ENCODE measurements at places on chromosomes 16 and 17.

DNA sequence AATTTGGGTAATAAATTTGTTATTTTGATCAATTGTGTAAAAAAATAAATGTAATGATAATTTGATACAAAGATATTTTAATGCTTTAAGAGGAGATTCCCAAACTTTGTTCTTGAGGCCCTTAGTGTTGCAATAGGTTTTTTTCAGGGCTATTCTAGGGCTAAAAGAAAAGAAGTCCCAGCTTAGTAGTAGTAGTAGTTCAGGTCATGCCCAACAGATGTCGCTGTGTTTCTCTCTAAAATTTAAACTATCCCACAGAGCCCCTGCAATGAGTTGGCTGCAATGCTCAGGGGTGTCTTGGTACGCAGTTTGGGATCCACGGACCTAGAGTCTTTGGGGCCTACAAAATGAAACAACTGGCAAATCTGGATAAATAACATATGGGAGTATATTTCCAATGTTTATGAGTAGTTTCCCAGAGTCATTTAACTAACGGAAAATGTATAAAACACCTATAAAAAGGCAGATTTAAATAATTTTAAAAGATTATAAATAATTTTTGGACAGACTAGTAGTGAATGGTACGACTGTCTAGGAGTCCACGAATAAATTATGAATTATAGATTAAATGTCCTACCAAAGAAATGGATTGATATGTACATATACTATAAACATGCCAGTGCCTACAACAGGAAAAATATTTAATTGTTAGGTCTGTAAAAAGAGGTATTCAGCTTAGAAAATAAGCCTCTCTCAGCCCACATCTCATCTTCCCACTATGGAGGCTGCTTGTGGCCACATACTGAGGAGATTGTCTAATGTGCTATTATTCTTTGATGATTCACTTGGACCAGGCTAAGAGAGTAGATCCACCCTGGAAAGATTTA is 228.5 kb upstream of the PMFBP1 start:
- peak; percentile 32 for DNase-seq

- DNase-seq: no peak
Observed at GRCh38 chr16:58280846-58281301, 14.0 kb downstream of the PRSS54 start.

DNA sequence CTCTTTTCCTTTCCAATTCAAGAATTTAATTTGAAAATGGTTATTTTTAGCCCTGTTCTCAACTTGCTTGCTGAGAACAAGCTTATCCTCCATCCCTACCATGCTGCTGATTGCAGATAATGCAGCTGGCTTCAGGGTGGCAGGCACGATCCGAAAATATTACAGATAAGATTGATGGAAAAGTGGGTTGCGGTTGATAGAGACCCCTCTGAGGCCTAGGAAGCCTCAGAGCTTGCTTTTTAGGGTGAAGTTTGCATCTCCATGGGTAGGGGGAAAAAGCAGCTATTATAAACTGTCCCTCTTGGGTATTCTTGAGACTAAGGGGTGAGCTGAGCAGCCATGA is 116.5 kb upstream of the GOT2 start:
- no peak for DNase-seq

DNA sequence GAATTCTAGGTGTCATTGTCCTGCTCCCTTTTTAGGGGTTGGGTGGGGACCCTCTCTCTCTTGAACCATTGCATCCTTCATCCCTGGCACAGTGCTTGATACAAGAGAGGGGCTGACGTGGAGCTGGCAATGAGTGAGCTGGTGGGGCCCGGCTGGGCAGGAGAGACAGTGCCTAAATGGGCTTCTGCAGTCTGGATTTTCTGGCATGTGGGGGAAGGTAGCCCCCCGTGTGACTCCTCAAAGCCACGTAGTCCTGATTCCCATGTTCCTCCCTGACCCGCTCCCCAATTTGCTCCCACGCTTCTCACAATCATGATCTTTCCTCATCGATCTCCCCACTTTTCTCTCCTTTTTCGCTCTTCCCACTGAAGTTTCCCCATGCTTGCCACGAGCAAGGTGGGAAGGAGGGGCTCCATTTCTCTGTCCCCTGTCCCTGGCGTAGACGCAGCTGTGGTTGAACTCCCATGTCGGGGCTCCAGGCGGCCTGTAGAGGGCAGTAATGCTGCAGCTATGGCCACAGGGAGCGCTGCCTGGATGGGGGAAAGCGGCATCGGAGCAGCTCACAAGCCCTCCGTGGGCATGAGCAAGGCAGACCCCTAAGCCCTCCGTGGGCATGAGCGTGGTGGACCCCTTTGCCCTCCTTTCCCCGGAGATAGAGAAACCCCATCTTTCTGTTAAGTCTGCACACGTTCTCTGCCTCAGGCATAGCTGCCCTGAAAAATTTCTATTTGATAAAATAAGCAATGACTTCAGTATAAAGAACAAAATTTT is 47.5 kb downstream of the HAPSTR1 start:
- peak; percentile 66 for DNase-seq

- DNase-seq: no peak
Observed at GRCh38 chr17:40499551-40500189, 1.8 kb downstream of the TNS4 start.

Data from CD4-positive, alpha-beta T cell treated with Interleukin-21 for 1 hour (primary cell).